ENCODE measurements at places on chromosomes 7 and 10.

GRCh38 chr10:10361301-10361885 is 656.3 kb upstream of the CELF2 start:
- no peak for DNase-seq

GRCh38 chr7:48130658-48131108 is 40.6 kb upstream of the ABCA13 start:
- DNase-seq, result peak; percentile 46

DNA sequence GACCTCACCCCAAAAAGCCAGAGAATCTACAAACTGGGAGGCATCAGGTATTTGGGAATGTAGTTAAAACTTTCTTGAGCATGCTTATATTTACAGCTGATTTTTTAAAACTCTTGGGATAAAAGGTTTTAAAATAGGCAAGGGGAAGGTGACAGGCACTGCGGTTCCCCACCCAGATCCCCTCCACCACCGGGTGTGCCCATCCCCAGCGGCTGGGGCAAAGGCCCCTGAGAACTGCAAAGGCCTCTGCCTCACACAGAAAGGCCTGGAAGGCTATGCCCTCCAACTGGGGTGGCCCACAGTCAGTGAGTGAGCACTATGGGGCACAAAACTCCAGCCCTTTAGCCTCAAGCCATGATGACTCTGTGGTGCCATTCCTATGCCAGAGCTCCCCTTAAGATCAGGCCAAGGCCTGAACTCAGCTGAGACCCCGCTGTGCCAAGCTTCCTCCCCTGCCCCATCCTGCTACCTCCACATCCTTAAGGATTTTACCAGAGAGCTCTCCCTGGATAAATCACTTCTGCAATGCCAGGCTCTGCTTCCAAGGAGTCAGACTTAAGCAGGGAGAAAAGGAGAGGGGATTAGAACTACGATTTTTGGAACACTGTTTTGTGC is 299.1 kb downstream of the GRID1 start:
- DNase-seq, result no peak

DNA sequence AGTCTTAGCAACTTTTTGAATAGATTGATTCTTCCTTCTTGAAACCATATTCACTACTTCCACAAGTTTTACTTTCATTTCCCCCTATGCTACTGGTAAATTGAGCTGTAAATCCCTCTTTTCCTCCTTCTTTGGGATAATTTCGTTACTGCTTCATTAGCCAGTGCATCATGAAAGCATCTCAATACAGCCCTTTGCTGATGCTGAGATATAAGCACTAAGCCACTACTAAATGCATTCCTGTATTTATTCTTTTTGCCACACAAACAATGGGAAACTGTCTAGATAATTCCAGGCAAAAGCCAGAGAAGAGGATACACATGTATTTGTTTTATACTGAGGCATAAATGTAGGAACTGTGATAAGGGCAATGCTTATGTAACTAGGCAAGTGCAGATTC is 313.9 kb downstream of the NXPH1 start:
- no peak for DNase-seq

DNA sequence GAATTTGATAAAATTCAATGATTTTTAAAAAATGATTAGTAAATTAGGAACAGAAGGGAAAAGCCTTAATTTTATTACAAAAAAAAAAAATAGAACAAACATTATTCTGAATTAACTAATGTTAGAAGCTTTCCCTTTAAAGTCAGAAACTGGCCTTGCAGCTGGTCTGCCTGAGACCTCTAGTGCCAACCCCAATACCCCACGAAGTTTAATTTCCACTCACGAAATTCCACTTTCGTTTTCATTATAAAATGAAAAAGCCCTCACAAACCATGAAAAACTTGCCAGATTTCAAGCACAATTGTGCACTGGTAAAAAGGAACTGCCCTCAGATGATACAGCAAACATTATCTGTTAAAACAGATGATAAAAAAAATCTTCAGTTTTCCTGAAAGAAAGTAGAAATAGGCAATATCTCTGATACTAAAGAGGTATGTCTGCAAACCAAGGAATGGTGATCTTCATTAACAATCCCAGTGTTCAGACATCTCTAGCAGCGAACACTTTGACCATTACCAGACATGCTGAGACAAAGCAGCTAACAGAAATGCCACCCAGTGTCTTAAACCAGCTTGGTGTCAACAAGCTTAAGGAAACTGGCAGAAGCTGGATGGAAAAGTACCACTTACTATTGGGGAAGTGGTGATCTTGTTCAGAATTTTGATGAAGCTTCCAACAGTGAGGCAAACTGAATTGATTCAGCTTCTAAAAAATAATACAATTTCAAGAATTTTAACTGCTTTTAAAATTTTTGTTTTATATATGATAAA is 80.2 kb downstream of the PALS2 start:
- no peak for DNase-seq

- no peak for DNase-seq
These were observed 827.8 kb upstream of the ZWINT start for GRCh38 chr10:57188846-57189245.

DNA sequence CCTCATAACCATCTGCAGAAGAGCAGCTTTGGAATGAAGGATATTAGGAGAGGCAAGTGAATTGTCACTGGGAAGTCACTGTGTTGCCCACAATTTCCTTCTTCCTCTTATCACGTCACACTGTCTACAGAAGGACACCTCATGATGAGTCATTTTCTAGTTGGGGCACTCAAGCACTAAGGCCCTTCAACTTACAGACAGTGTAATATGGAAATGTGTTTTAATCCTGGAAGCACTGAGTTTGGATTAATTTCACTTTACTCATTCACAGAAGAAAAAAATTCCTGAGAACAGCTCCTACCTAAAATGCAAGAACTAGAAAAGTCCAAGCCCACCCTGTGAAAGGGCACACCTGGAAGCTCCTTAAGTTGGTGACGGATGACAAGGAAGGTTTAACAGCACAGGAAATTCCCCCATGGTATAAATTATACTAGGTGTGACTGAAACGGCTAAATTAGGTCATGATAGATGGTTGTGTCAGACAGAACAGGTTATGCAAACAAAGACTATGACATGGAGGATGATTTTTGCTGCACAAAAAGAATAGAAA is 56.6 kb downstream of the PARD3 start:
- DNase-seq, result peak; percentile 54

- DNase-seq, result no peak
These were observed 51.1 kb downstream of the ARMC3 start for GRCh38 chr10:22978918-22979317.

GRCh38 chr10:122018951-122019413 is 30.0 kb downstream of the TACC2 start:
- no peak for DNase-seq

DNA sequence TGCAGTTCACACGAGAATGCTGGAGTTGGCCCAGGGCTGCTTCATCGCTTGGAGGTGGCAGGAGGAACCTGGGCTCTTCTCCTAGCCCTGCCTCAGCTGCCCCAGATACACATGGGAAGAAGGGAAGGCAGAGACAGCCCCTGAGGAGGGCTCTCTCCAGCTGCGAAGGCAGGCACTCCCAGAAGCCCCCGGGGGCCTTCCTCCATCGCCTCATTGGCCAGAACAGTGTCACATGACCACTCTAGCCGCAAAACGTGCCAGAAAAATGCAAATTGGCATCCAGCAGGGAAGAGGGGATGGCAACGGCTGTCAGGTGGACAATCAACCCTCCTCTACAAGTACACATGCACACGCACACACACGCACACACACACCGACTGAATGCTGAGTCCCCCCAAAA is 217.8 kb upstream of the FRMD4A start:
- no peak for DNase-seq

- DNase-seq, result no peak
These were observed 11.4 kb upstream of the REPIN1 start for GRCh38 chr7:150357270-150357669.

- DNase-seq, result no peak
These were observed 376.9 kb upstream of the MYO3A start for GRCh38 chr10:25557136-25557535.

DNA sequence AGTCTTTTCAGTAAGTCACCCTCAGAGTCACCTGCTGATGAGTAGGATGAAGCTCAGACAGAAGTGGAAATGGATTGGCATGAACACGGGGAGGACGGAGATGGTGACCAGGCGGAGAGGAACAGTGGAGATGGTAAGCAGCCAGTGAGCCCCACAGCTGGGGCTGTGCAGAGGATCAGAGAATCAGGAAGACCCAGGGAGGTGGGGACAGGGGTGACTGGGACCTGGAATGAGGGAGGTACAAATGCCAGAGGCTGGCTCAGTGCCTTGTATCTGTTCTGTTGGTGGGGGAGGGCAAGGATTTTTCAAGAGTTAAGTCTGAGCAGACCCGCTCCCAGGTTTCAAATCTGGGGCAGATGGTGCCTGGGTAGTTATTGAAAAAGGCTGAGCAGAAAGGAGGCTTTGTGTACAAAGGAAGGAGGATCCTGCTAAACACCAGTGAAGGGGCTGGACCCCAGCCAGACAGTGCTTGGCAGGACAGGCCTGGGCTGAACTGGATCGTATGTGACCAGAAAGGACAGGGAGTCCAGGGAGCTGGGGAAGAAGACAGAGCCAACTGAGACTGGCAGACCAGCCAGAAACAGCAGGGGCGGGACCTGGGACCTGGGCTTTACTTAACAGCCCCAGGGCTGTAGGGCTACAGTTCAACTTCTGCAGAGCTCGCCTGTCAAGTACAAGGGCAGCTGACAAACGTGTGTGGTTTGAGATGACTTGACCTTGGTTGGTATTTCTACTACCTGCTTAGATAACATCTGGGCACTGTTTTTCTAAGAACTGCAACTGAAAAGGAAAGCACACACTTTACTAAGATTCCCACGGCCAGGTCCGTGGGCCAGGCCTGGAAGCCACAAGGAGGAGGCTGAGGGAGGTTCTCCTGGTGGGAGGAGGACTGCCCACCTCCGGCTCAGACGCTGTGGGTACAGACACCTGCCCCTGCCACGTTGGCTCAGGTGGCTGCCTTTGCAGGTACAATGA is 13.2 kb upstream of the FRMPD2 start:
- DNase-seq, result no peak

GRCh38 chr10:78434886-78435285 is 401.2 kb downstream of the RPS24 start:
- no peak for DNase-seq

DNA sequence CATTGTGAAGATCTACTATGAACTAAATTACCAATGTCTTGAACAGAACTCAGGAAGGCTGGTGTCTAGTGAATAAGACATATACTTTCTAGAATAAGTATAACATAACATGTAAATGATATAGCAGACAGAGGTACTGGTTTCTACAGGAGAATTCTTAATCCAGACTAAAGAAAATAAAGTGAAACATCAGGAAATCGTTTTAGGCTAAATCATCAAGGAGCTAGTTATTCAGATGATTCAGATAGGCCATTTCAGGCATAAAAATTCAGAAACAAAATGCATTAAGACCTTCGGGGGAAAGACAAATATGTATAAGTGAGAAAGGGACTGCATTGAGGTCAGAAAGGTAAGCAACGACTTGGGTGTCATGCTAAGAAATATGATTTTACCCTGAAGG is 170.6 kb downstream of the LRRN3 start:
- no peak for DNase-seq

DNA sequence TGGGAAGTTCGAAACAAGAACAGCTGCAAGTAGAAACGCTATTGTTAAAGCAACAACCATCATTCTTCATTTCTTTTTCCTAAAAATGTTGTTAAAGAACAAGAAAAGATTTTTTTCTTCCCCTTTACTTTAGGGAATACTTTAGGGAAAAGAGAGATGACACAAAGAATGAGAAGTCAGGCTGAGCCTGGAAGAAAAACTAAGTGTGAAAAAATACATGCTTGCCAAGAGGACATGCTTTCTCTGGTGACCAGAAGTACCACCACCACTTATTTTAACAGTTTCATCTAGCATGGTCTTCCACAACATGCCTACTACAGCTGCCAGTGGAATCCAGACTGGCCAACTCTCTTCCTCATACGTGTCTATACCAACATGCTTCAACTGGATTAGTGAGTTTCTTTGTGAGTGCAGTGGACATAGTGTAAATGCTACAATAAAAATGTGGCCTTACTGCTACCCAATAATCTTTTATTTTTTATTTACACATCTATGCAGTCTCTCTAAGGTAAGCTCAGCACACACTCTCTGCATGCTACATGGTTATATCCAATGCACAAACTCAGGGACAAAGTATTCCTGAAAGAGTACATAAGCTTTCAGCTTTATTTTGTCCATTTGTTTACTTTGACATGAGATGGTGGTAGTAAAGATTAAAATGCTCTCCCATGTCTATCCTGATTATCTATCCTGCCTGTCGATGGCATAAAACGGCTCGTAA is 196.2 kb downstream of the TAX1BP1 start:
- DNase-seq, result no peak

GRCh38 chr7:7104971-7105370 is 77.4 kb upstream of the C1GALT1 start:
- no peak for DNase-seq

- DNase-seq, result no peak
These were observed 69.1 kb downstream of the ZMIZ1 start for GRCh38 chr10:79137826-79138225.

DNA sequence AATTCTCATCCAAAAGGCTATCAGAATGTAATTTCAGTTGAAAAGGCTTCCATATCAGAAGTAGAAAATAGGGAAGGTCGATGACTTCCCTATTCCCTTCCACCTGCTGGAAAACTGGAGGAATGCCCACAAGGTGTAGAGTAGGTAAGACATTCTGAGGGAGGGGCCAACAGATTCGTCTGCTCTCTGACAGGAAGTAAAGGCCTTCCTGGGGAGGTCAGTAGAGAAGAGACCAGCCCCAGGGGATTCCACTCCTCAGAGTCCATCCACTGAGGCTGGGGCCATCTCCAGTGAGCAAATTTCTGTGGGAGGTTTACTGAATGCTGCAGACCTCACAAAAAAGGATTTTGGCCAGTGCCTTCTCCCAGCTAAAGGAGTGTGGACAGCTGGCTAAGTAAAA is 19.5 kb downstream of the NPSR1 start:
- DNase-seq, result no peak

DNA sequence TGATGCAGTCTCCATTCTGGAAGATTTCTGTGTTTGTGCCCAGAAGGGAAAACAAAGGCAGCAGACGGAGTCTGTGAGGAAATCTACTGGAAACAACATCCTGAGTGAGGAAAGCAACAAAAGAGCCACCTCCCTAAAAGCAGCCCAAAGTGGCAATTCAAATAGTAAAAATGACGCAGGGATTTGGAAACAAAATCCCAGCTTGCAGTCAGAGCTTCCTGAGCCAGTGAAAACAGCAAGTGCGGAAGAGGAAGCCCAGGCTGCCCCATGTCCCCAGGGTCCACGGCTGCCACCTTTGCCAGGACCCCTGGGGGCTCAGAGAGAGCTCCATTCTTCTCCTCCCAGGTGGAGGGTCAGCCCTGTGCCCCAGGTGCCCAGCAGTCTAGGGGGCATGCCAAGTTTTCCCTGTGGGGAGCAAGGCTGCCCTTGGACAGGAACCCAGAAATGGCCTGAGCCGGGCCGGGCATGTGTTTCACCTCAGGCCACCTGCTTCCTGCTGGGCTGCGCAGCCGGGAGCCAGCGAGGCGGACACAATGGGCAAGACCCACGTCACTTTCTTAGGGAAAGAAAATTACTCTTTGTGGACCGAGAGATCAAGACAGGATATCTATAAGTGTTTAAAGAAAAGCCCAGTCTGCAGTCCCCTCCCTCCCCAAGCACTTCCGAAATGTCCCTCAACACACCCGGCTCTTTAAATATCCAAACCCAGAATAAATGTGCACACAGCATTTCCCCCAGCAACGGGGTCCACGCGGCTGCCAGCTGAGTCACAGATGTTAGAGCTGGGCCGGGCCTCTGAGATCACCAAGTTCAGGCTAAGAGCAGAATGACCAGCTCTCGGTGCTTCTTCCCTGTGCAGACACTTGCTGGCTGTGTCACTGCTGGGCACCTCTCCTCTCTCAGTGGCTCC is 231.1 kb downstream of the ARHGAP12 start:
- peak; percentile 5 for DNase-seq

Measured in retinal pigment epithelial cell (primary cell).